ENCODE measurements at places on chromosomes 2 and 18.

DNA sequence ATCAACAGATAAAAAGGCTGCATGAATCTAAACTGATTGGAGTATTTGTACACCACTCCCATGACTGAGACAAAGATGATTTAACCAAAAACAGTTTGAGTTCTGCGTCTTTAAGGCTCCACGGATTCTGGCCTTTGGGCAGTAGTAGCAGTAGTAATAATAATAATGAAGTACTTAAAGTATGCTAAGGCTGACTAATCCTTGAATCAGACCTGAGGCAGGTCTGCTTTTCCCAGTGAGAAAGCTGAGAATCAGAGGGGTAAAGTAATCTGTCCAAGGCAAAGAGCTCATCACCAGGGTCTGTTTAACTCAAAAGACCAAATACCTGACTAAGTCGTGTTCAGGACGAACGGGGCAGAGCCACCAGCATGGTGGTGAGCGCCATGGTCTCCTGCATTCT is 61.4 kb downstream of the ID2 start:
- no peak for DNase-seq

- DNase-seq = no peak
Observed at GRCh38 chr2:181682026-181682789, 1.9 kb upstream of the NEUROD1 start.

GRCh38 chr2:208929894-208930427 is 493.9 kb upstream of the MAP2 start:
- no peak for DNase-seq

DNA sequence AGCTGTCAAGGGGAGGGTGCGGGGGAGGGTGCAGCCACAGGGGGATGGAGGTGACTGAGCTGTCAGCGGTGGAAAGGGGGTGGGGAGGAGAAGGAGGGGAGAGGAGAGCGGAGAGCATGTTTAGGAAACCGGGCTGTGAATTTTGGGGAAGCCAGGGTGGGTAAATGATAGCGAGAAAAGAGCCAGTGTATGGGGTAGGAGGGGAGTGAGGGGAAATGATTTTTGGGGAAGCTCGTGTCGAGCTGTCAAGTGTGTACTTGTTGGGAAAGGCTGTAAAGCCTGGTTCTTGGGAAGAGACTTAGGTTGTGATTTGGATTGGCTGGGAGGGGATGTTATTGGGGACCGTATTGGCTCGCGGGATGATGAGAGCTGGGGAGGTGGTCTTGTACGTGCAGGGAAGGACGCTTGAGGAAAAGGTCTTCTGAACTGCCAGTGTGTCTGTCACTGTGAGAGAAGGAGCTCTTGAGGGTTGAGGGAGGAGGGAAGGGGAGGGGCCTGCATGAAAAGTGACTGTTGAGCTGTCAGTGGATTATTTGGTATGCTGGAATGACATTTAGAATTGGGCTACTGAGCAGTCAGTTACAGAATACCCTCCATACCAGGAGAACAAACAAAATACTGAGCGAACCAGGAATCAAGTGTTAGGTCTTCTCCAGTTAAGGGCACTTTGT is 1.0 kb downstream of the UBR3 start:
- peak; percentile 86 for DNase-seq

GRCh38 chr2:82215212-82215611 is 1910.7 kb upstream of the LRRTM1 start:
- DNase-seq = peak; percentile 43

- DNase-seq = no peak
Observed at GRCh38 chr2:235201756-235202155, 249.9 kb downstream of the SH3BP4 start.

DNA sequence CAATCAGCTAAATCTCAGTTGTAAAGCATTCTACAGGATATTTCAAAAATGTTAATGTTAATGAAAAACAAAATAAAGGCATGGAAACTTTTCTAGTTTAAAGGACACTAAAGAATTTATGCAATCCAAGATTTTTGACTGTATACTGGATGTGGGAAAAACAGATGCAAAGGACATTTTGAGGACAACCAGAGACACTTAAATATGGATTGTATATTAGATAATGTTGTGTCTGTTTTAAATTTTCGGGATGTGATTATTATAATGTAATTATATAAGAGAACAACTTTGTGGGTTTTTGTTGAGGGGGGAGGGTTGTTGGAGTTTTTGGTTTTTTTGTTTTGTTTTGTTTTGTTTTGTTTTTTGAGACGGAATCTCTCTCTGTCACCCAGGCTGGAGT is 30.9 kb downstream of the PSMA8 start:
- no peak for DNase-seq

GRCh38 chr2:180038997-180039396 is 31.9 kb upstream of the CWC22 start:
- no peak for DNase-seq

DNA sequence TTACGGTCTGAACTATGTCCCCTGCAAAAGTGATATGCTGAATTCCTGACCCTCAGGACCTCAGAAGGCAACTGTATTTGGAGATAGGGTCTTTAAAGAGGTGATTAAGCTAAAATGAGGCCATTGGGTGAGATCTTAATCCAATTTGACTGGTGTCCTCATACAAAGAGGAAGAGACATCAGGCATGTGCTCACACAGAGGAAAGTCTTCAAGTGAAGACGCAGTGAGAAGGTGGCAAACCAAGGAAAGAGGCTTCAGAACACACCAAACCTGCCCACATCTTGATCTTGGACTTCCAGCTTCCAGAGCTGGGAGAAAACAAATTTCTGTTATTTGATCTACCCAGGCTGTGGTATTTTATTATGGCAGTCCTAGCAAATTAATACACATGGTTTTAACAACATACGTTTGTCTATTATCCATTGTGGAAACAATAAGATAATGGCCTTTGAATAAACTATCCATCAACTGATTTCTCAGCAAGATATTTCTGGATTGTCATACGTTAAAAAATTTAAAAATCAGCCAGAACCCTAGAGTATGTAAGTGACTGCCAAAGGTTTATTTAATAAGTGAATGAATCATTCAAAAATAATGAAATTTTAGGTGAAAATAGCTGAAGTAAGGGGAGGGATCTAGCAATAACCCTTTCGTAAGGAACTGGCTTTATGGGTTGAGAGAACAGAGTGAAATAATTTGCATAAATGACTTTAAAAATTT is 6.5 kb downstream of the WIPF1 start:
- no peak for DNase-seq

GRCh38 chr2:171673905-171674304 is 13.4 kb upstream of the DYNC1I2 start:
- DNase-seq = no peak

DNA sequence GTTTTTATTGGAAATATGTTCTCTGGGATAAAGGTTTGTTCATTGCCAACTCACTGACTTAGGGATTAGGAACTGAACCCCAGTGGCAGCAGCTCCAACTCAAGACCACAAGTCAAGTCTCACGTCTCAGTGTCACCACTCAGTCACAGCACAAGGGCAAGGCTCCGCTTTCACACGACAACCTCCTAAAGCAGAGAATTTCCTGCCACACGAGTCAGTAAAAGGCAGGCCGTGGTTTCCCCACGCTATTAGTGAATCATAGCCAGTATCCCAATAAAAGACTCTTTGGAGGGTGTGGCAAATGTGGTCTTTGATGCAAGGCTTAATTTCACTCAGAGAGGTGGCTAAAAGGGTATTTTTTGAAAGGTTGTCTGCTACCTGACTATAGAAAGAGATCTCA is 57.6 kb downstream of the PIEZO2 start:
- no peak for DNase-seq

- peak; percentile 64 for DNase-seq
Observed at GRCh38 chr2:152445791-152446201, 110.8 kb downstream of the FMNL2 start.

DNA sequence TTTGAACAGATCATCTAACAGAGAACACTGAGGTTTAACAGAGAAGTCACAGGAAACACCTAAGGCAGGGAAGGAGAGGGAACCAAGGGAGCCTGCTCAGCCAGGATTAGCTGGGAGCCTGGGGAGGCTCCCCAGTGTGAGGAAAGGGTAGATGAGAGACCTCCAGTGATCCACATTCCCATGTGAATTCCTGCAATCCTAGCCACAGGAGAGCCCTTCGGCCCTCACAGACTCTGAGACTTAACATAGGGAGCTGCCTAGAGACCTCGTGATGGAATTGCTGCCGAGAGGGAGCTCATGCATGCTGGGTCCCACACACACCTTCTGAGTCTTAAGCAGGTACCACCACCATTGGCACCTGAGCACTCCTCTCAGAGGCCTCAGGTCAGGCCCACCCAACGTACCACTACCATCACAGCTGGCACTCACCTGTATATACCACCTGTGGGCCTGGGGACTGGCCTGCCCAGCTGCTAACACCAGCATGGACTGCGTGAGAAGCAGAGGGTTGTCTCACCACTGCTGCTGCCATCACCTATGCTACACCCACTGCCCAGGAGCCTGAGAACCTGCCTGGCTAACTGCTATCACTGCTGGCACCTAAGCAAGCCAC is 225.9 kb upstream of the RASGRP3 start:
- no peak for DNase-seq

DNA sequence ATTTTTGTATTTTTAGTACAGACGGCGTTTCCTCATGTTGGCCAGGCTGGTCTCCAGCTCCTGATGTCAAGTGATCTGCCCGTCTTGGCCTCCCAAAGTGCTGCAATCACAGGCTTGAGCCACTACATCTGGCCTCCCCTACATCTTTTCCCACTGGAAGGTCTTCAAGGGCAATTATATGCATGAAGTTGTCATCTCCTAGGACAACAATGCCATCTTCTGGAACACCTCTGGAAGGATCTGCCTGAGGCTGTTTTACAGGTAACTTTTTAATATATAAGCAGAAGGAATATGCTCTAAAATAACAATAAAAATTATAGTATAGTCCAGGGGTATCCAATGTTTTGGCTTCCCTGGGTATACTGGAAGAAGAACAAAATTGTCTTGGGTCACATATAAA is 321.4 kb downstream of the AFF3 start:
- no peak for DNase-seq

- DNase-seq = no peak
Observed at GRCh38 chr2:192413812-192414681, 219.3 kb upstream of the TMEFF2 start.

DNA sequence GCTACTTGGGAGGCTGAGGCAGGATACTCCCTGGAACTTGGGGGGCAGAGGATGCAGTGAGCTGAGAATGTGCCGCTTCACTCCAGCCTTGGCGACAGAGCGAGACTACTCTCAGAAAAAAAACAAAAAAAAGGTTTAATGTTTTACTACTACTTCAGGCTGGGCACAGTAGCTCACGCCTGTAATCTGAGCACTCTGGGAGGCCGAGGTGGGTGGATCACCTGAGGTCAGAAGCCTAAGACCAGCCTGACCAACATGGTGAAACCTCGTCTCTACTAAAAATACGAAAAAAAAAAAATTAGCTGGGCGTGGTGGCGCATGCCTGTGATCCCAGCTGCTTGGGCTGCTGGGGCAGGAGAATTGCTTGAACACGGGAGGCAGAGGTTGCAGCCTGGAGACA is 75.7 kb upstream of the ATIC start:
- DNase-seq = no peak
